WTC11 (cell line): ENCODE measurements at places on chromosomes 1 and 21.

DNA sequence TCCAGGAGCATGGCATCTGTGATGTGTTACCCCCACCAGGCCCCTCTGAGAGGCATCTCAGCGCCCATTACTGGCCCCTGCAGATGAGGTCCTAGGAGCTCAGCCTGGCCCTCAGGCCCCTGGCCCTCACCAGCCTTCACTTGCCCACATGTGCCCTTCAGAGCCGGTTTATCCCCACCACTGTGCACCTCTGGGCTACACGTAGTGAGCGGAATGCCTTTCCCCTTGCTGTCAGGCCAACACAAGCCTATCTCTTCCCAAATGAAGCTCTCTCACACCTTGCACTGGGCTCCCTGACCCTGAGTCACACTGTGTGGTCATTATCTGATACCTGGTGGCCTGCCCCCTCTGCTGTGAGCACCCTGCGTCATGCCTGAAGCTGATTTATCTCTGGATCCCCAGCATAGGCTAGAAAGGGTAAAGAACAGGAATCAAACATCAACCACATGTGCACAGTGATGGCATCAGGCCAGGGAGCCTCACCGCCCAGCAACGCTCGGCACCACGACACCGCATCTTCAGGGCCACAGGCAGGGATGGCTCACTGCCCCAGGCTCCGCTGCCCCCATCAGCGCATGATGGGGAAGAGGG, 49.1 kb downstream of the GLIS1 start:
- DNase-seq = no peak
- peaks cover 15% of the 10 kb centered on the region for H3K27me3 ChIP-seq
- no peaks in the 10 kb centered on the region for H3K36me3 ChIP-seq
- peaks cover 29% of the 10 kb centered on the region for H3K4me1 ChIP-seq
- H3K27ac ChIP-seq = no peak overlapping the region
- no peak overlapping the region for H3K4me3 ChIP-seq

GRCh38 chr1:165129568-165130164, 226.8 kb downstream of the LMX1A start:
- peaks cover 2% of the 10 kb centered on the region; the same call in 1 of the 2 replicates for H3K4me1 ChIP-seq
- no peaks in the 10 kb centered on the region for H3K36me3 ChIP-seq
- H3K4me3 ChIP-seq = no peak overlapping the region
- H3K27me3 ChIP-seq = no peaks in the 10 kb centered on the region; the same call in 1 of the 2 replicates
- peak; percentile 89 for DNase-seq

DNA sequence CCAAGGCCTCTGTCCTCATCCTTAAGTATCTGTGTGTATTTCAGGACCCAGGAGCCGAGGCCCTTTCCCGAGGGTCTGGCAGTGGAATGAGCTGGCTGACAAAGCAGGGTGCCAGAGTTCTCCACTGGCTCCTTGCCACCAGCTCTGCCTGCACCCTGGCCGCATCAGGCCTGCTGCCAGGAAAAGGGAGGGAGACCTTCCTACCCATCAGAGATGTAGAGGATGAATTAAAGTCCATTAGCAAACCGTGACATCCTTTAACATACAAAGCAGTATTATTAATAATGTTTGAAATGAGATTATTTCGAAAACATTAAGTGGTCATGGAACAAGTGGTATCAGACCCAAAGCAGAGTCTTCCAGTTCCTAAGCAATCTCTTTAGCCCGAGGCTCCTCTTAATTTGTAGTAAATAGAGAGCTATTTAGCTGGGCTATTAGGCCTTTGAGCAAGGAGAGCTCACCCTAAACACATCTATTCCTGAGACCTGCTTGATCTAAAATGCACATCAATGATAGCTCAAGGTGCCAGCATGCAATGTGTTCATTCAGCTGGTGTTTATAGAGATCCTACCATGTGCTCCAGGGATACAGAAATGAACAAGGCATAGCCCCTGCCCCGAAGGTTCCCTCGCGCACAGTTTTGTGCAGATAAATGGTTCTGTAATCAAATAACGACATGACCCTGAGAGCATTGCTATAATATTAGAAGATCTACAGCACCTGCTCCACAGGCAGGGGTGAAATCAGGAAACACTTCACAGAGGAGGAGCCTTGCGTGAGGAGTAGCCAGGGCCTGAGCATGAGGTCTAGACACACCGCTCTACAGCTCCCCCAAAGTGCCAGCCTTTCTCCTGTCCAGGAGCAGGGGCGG, 44.0 kb downstream of the FAM163A start:
- H3K4me1 ChIP-seq = peaks cover 22% of the 10 kb centered on the region
- no peaks in the 10 kb centered on the region for H3K36me3 ChIP-seq
- H3K27me3 ChIP-seq = no peaks in the 10 kb centered on the region
- no peak for DNase-seq

DNA sequence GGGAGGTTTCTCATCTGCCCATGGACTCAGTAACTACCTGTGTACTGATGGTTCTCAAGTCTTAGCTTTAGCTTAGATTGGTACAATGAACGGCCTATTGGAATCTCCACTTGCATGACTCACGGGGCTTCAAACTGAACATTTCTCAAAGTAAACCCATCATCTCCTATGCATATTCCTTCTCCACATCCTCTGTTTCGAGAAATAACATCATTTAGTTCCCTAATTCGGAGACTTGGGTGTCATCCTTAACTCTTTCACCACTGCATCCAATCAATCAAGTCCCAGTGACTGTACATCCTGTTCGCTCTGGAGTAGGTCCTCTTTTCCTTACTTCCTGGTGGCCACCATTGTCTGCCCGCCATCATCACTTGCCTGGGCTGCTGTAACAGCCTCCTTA, 55.8 kb downstream of the LGR6 start:
- H3K4me1 ChIP-seq = peaks cover 11% of the 10 kb centered on the region
- DNase-seq = no peak

- no peaks in the 10 kb centered on the region for H3K27me3 ChIP-seq
- no peak overlapping the region for H3K27ac ChIP-seq
- DNase-seq = no peak
Observed at GRCh38 chr1:81228926-81229325, 571.8 kb upstream of the ADGRL2 start.

GRCh38 chr1:55073187-55073916, 34.0 kb downstream of the PCSK9 start:
- no peak overlapping the region for H3K4me3 ChIP-seq
- no peaks in the 10 kb centered on the region for H3K27me3 ChIP-seq
- H3K4me1 ChIP-seq = no peaks in the 10 kb centered on the region
- no peak overlapping the region for H3K27ac ChIP-seq
- peaks cover 72% of the 10 kb centered on the region for H3K36me3 ChIP-seq

DNA sequence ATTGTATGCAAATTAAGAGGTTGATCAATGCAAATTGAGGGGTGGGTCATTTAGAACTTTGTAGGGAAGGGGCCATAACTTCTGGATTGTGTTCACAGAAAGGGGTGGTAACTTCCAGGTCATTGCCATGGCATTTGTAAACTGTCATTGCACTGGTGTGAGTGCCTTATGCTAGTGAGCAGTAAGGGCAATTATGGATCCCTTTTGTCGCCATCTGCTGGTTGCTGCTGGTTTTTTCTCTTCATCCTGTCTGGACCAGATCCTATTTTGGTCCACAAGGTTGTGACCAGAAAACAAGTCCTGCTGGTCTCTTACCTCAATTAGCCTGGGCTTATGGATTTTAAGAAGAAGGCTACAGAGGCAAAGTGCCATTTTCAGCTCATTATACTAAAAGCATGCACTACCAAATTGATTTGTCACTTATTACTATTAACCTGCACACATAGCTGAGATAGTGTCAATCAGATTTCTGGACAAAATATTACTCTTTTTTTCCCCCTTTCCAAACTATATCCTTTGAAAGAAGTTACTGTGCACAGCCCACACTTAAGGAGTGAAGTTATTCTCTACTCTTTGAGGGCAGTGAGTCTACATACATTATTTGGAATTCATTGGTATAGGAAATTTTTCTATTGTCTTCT, 196.2 kb downstream of the ZC3H11B start:
- no peak overlapping the region for H3K4me3 ChIP-seq
- no peaks in the 10 kb centered on the region for H3K4me1 ChIP-seq
- no peak overlapping the region for H3K27ac ChIP-seq
- peak; percentile 72 for DNase-seq

GRCh38 chr21:36433059-36433709, 46.7 kb downstream of the CLDN14 start:
- peaks cover 14% of the 10 kb centered on the region for H3K4me1 ChIP-seq
- H3K27me3 ChIP-seq = no peaks in the 10 kb centered on the region
- DNase-seq = no peak
- no peak overlapping the region for H3K27ac ChIP-seq
- H3K4me3 ChIP-seq = no peak overlapping the region

- H3K4me1 ChIP-seq = no peaks in the 10 kb centered on the region
- no peak for DNase-seq
- H3K36me3 ChIP-seq = peaks cover 74% of the 10 kb centered on the region
- H3K27ac ChIP-seq = no peak overlapping the region
- no peak overlapping the region for H3K4me3 ChIP-seq
Observed at GRCh38 chr1:5141750-5142149, 487.3 kb downstream of the AJAP1 start.

GRCh38 chr1:210796421-210796820, 337.5 kb downstream of the KCNH1 start:
- H3K4me1 ChIP-seq = no peaks in the 10 kb centered on the region
- no peak overlapping the region for H3K27ac ChIP-seq
- DNase-seq = no peak
- no peaks in the 10 kb centered on the region for H3K36me3 ChIP-seq

GRCh38 chr21:15293240-15293639, 228.4 kb upstream of the NRIP1 start:
- no peak overlapping the region for H3K4me3 ChIP-seq
- no peak for DNase-seq
- H3K4me1 ChIP-seq = peaks cover 26% of the 10 kb centered on the region
- no peaks in the 10 kb centered on the region for H3K27me3 ChIP-seq

GRCh38 chr1:183306317-183307042, 111.7 kb downstream of the NMNAT2 start:
- H3K4me1 ChIP-seq = peaks cover 51% of the 10 kb centered on the region
- H3K27ac ChIP-seq = no peak overlapping the region
- H3K36me3 ChIP-seq = no peaks in the 10 kb centered on the region
- peaks cover 3% of the 10 kb centered on the region for H3K27me3 ChIP-seq
- DNase-seq = no peak

DNA sequence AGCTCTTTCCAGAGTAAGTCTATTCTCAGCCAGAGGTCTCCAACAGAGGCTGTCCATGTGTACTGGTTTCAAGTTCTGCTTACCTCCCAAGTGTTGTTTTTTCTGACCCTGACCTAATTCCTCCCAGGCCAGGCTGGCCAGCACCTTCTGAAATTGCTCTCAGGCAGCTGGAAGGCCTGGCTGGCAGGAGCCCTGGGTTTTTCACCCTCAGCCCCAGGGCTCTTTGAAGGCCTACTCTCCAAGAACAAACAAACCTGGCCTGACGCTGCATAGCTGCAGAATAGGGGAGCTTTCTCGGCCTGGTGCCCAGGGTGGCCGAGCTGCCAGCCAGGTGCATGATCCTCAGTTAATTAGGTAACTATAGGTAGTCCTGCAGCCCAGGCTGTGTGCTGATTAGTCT, 147.5 kb downstream of the CACNA1E start:
- no peak for DNase-seq
- H3K36me3 ChIP-seq = no peaks in the 10 kb centered on the region
- peaks cover 2% of the 10 kb centered on the region; the same call in 1 of the 2 replicates for H3K4me1 ChIP-seq
- no peak overlapping the region for H3K27ac ChIP-seq
- H3K4me3 ChIP-seq = no peak overlapping the region
- H3K27me3 ChIP-seq = no peaks in the 10 kb centered on the region

DNA sequence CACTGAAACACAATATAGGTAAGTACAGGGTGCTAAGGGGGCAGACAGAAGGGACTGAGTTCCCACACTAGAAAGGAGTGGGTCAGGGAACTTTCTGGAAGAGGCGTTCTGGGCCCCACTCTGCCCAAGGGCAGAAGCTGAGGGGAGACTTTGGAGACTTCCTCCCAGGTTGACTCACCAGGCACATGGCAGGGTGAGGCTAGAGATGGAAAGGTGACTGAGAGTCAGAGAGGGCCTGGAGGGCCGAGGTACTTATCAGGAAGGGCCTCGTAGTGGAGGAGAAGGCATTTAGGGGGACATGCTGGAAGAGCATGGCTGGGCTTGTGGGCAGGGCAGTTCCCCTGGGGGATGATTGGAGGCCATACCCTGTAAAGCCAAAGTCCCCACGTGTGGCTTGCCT, 159.9 kb upstream of the JUN start:
- H3K4me3 ChIP-seq = no peak overlapping the region
- peaks cover 4% of the 10 kb centered on the region; the same call in 1 of the 2 replicates for H3K27me3 ChIP-seq
- H3K27ac ChIP-seq = no peak overlapping the region

DNA sequence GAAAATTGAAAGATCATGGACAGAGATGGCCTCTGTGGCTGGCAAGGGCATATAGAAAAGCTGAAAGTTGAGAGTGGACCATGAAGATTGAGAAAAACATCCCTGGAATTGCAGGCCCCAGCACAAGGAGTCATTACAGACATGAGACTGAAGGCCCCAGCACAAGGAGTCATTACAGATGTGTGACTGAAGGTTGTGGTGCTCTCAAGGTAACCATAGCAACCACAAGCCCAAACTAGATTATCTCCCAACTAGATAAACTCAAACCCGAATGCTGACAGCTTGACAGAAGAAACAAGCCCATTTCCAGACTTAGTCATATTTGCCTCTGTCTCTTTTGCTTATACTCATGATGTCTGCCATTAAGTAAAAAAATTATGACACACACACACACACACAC, 1252.1 kb upstream of the ADGRL4 start:
- no peak overlapping the region for H3K4me3 ChIP-seq
- H3K27ac ChIP-seq = no peak overlapping the region
- H3K27me3 ChIP-seq = no peaks in the 10 kb centered on the region

DNA sequence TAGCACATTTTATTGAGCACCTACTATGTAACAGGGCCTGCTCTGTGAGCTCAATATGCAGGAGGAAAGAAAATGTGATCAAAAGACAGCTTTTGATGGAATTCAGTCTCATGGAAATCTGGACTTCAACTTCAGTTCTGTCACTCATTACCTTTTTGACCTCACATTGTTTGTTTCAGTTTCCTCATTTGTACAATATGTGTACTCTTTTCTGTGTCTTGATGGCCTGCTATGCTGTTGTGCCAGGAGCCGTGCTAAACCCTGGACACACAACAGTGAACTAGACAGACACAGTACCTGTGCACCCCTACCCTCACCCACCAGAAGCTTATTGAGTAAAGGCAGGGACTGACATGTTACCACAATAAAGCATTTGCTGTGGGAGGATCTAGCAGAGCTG, 162.9 kb upstream of the FGGY start:
- no peak overlapping the region for H3K4me3 ChIP-seq
- no peaks in the 10 kb centered on the region for H3K27me3 ChIP-seq
- no peak for DNase-seq
- no peak overlapping the region for H3K27ac ChIP-seq

DNA sequence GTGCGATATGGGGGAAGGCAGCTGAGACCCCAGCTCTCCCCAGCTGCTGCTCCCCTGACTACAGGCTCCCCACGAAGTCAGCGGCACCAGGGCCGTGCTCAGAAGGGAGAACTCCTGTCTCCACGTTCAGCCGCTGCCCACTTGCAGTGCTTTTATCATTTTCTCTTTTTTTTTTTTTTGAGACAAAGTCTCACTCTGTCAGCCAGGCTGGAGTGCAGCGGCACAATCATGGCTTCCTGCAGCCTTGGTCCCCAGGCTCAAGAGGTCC, 933 bp upstream of the FTCD start:
- no peak for DNase-seq
- H3K4me1 ChIP-seq = peaks cover 7% of the 10 kb centered on the region

GRCh38 chr1:160659566-160659965, 12.7 kb upstream of the SLAMF1 start:
- H3K36me3 ChIP-seq = peaks cover 12% of the 10 kb centered on the region
- no peak for DNase-seq
- peaks cover 41% of the 10 kb centered on the region for H3K4me1 ChIP-seq
- H3K4me3 ChIP-seq = no peak overlapping the region

- H3K36me3 ChIP-seq = no peaks in the 10 kb centered on the region
- no peak for DNase-seq
Observed at GRCh38 chr1:10824821-10825540, 28.5 kb upstream of the CASZ1 start.

- DNase-seq = peak; percentile 18
- H3K4me1 ChIP-seq = peaks cover 66% of the 10 kb centered on the region
- peaks cover 4% of the 10 kb centered on the region; the same call in 1 of the 2 replicates for H3K36me3 ChIP-seq
- no peak overlapping the region for H3K27ac ChIP-seq
- peak overlapping the region; percentile 88 for H3K4me3 ChIP-seq
Observed at GRCh38 chr1:8025671-8026144, 401 bp downstream of the ERRFI1 start.
